ENCODE measurements at places on chromosomes 3 and 15.

GRCh38 chr15:89675606-89676005, 3.6 kb downstream of the PLIN1 start:
- no peak for DNase-seq

GRCh38 chr3:194265505-194265892, 85.6 kb downstream of the CPN2 start:
- no peak for DNase-seq

GRCh38 chr3:57091521-57092273, 31.2 kb downstream of the SPATA12 start:
- no peak for DNase-seq

GRCh38 chr3:105613120-105613519, 246.4 kb downstream of the ALCAM start:
- no peak for DNase-seq

DNA sequence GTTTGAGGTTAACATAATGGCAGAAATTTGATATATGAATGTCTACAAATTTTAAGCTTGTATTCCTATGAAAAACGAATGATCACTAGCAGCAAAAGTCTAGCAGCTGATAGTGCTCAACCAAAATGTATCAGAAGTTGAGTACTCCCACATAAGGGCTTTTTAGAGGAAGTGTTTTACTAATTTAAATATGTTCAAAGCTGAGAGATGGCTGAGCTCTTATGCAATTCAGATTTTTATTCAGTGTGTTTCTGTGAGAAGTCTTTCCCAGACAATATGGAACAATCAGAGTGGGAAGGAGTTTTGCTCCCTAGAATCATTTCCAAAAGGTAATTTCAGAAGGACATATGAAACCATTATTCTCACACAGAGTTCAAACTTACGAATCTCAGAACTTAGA, 327.0 kb downstream of the ZPLD1 start:
- no peak for DNase-seq

DNA sequence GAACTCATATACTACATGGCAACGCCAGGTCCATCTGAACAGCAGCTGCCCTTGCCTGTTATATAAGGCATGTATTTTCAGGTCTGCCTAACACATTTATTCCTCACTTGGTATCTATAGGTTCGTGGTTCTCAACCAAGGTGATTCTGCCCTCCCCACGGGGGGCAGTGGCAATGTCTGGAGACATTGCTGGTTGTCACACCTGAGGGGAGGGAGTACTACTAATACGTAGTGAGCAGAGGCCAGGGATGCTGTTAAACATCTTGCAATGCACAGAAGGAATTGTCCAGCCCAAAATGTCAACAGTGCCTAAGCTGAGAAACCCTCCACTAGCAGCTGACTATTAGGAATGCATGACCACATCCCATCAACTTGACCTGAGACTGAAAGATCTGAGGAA, 32.6 kb downstream of the ADAMTS9 start:
- DNase-seq: no peak

DNA sequence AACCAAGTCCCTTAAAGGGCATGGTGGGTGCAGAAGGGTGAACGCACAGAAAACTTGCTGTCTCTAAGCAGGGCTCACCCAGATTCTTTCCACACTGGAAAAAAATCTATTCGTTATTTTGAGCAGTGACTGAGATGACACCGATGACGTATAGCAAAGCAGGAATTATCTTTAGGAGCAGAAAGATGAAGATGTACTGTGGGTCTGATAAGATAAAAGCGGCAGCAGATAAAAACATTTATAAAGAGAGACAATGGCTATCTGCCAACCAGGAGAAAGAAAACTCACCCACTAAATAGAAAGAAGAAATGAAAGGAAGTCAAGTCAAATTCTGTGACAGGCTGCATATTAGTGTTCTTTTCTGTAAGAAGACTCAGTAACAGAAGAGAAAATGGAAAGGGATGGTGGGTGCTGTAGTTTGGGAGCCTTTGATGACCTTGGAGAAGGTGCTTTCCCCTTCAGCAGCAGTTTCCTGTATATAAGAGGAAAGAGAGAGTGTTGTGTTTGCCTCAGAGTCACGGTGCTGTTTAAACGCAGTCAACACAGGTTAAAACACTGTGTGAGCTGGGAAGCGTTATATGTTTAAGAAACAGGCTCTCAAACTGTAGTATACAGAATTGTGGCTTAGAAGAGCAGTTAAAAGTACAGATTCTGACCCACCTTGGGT, 111.6 kb downstream of the AQP9 start:
- DNase-seq: no peak

DNA sequence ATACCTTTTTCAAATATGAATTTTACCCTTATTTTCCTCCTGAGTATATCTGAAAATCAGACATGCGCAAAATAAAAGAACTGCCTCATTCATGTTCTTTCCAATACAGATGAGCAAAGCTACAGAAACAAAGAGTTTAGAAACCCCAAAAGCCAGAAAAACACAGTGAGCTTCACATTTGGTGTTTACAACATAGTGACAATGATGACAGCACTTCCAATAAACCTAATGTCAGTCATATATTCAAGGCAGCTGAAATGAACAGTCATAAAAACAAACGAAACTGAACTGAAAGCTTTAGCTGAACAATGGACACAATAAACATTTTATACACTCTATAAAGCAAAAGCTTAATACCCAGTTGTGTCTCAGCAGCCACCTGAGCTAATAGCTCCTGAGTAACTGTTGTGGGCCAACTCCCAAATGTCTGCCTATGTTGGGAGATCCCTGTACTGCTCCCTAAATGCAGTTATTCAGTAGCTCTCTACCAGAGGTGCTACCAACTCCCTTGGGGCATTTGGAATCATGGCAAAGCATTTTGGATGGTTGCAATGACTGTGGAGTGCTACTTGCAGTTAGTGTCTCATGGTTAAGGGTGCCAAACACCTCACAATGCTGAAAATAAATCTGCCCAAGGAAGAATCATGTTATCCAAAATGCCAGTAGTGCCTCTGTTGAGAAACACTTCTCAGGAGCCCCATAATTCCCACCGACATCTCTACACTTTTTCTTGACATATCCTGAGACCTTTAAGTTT, 131.5 kb downstream of the TGFBR2 start:
- no peak for DNase-seq
